ENCODE measurements at places on chromosomes 4 and X.

DNA sequence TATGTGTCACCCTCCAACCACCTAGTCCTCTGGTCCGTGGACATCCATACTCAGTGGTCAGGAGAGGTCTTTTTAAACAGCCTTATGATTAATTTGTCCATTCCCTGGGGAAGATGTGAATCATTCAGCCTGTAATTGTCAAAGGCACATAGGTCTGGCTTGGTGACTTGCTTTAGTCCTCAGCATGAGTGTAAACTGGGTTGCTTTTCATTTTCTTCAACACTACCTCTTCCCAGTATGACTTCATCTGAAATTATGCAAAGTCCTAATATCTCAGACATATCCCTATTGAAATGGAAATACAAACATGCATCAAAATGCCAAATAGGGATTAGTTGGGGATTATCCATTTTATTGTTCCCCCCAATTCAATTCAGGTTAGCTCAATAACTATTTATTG is 208.3 kb upstream of the AMOT start:
- DNase-seq, result no peak

- no peak for DNase-seq
Measured at GRCh38 chrX:20128670-20129069, 12.0 kb upstream of the MAP7D2 start.

- DNase-seq, result no peak
Measured at GRCh38 chr4:26804925-26805324, 55.7 kb upstream of the STIM2 start.

DNA sequence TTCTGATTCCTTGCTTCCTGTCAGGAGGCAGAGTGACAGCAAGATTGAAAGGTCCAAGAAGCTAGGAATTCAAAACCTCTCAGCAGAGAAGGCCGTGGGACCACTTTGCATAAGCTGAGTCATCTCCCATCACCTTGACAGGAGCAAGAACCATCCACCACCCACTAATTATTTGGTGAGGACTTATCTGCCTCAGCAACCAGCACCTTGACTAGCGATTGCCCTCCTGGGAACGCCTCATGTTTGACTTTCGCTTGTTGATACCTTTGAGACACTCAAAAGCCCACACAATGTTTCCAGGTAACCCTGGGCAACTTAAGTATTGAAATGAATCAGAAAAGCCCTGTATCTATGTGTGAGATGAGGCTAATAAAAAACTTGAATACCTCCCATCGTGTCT is 233.5 kb upstream of the GYPA start:
- peak; percentile 49 for DNase-seq

GRCh38 chrX:150558424-150558823 is 10.0 kb upstream of the MTM1 start:
- DNase-seq, result no peak

GRCh38 chr4:37359261-37359660 is 114.7 kb downstream of the NWD2 start:
- no peak for DNase-seq

DNA sequence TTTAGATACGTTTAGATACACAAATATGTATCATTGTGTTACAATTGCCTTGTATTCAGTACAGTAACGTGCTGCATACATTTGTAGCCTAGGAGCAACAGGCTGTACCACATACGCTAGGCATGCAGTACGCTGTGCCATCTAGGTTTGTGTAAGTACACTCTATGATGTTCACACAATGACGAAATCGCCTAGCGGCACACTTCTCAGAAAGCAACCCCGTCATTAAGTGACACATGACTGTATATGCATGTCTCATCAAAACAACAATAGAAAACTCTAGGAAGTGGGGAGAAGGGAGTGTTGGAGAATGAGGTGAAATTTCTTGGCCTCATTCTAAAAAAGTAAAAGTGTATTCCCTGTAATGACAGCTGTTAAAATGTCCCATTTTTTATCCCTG is 32.7 kb downstream of the CCDC149 start:
- no peak for DNase-seq

- no peak for DNase-seq
Measured at GRCh38 chrX:118974088-118974907, at the start of gene LONRF3. Gene LONRF3 (plus strand): TSS chrX:118974618. CDS start chrX:118974781, 163 bp downstream.

- DNase-seq, result no peak
Measured at GRCh38 chr4:95465010-95465409, 83.8 kb downstream of the UNC5C start.

- no peak for DNase-seq
Measured at GRCh38 chrX:153463556-153463955, 6.8 kb downstream of the HAUS7 start.

DNA sequence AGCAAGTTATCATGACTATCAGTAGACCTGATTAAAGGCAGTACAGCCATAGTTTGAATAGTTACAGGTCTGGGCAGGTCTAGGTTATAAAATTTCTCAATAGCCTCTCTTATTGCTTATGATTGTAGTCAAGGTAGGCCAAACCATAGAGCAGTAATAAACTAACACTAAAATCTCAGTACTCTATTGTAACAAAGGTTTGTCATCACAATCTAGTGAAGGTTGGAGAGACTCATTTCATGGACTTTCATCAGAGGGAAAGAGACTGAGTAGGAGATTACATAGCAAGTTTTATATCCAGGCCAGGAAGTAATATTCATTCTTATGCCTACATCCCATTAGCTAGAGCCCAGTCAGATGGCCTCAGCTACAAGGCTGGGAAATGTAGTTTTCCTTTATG is 141.0 kb downstream of the ASB9 start:
- no peak for DNase-seq

DNA sequence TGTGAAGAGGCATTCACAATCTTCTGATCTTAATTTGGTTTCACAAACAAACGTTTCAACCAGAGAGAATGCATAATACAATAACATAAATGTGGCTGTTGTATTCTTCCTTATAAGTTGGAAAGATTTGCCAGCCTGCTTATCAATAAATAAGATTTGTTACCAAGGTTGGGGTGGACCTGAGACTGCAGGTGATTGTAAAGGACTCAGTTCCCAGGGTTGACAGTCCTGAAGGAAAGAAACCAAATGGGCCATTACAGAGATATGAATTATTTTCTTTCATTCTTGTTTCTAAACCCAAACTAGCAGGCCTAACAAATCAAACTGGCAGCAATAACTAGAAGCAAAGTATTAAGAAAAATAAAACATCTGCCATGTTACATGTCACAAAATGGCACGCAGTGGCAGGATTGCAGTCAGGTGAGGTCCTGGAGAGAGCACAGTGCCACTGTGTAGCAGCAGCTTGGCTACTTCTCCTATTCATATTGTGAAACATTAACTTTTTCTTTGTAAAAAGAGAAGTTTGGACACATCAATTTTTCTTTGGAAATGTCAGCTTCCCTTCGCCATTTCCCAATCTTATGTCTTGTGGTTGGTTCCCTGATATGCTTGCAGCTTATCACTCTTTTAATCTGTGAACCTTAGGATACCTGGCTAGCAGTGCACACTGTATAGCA is 133.8 kb upstream of the EMCN start:
- no peak for DNase-seq

DNA sequence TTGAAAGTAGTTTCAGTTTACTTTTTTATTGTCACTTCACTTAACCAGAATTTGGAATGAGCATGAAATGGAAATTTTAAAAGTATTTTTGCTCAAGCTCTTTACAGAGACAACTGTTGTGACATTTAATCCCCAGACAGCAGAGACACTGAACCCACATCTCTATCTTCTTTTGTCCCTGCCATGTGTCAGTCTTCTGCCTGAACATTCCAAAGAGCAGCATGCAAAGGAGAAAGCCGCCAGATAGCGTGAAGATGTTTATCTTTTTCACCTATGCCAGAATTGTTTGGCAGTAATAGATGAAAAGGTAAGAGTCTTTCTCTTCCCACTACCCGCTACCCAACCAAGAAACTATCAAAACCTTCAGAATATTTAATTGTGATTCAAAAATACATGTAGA is 46.8 kb downstream of the NDNF start:
- no peak for DNase-seq

DNA sequence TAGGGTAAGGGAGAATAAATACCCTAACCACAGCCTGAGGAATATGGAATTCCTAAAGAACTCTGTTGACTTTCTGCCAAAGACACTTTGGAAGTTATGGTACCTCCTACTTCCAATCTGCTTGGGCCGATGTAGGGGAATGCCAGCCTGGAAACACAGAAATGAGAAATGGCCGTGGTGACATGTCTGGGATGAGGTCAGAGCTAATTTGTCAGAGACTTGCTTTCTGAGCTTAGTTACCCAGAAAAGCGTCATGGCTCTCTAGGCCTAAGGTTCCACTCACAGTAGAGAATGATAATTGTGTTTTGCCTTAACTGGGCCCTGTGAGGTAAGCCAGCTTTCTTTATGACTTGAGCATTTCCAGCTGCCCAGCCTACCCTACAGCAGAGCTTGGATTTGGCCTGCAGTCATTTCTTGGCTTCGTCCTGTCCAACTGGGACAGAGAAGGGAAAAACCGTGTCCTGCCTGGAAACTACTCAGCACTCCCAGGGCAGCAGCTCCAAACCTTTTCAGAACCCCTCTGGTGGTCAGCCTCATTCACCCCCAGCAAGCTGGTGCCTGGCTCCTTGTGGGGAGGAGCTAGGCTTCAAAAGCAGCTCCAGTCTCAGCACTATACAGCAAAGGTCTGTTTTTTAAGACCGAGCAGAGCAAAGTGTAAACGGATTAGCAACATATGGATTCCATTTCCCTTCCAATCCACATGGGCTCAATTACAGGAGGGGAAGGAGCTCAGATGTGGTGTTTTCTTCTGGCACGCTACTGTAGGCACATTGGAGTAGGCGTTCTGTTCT is 92.3 kb downstream of the RLIM start:
- DNase-seq, result no peak

- no peak for DNase-seq
Measured at GRCh38 chr4:80608281-80608980, 272.9 kb downstream of the CFAP299 start.

- DNase-seq, result no peak
Measured at GRCh38 chr4:95599777-95600400, 51.1 kb upstream of the UNC5C start.

DNA sequence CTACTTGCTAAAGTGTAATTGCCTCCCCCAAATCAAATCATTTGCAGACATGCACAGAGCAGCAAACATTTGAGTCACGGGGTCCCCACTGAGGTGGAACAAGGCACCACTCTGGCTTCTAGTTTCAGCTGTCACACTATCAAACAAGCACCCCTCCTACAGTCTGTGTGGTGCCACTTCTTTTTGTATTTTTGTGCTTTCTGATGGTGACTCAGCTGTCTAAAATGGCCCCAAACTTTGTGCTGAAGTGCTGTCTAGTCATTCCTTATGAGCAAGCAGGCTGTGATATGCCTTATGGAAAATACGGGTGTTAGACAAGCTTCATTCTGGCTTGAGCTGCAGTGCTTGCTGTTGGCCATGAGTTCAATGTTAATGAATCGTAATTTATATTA is 15.4 kb downstream of the IGFBP7 start:
- DNase-seq, result no peak
